T follicular helper cell (primary cell): ENCODE measurements at places on chromosomes 13 and 19.

- DNase-seq, result no peak
These were observed 260.8 kb downstream of the DNAJC15 start for GRCh38 chr13:43284162-43284561.

- no peak for DNase-seq
These were observed 476.7 kb downstream of the RFC3 start for GRCh38 chr13:34294483-34295129.

- DNase-seq, result peak; percentile 70
These were observed 61.6 kb upstream of the MED4 start for GRCh38 chr13:48156466-48156865.

DNA sequence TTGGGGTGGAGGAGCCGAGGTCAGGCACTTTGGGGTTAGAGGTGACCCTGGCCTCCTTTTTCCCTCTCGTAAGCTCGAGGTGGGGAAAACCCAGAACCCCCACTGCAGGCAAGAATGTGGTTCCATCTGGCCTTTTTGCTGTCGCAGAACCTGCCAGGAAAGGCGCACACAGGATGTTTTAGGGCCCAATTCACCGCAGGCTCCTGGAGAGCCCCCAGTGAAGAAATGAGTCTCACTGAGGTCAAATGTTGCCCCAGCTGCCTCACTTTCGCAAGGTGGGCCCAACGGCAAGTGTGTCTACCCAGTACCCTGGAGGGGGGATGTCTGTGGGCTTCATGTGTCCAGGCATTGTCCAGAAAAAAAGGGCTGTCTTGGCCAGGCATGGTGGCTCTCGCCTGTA is 61.8 kb downstream of the PEX11G start:
- no peak for DNase-seq

DNA sequence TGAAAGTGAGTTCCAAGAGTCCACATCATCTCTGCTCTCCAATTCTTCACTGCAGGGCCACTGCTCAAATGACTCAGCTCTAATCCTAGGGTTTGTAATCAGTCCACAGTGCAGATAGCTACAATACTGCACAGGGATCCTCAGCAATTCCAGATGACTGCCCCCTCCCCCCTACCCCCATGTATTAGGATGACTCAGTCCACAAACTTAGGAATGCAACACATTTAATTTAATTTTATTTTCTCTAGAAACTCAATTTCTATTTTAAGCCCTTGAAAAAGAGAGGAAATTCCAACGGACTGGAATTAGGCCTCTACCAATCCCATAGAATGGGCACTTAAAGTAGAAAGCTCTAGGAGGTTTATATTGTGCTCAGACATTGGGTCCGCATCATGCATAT is 173.8 kb upstream of the SOX21 start:
- no peak for DNase-seq

DNA sequence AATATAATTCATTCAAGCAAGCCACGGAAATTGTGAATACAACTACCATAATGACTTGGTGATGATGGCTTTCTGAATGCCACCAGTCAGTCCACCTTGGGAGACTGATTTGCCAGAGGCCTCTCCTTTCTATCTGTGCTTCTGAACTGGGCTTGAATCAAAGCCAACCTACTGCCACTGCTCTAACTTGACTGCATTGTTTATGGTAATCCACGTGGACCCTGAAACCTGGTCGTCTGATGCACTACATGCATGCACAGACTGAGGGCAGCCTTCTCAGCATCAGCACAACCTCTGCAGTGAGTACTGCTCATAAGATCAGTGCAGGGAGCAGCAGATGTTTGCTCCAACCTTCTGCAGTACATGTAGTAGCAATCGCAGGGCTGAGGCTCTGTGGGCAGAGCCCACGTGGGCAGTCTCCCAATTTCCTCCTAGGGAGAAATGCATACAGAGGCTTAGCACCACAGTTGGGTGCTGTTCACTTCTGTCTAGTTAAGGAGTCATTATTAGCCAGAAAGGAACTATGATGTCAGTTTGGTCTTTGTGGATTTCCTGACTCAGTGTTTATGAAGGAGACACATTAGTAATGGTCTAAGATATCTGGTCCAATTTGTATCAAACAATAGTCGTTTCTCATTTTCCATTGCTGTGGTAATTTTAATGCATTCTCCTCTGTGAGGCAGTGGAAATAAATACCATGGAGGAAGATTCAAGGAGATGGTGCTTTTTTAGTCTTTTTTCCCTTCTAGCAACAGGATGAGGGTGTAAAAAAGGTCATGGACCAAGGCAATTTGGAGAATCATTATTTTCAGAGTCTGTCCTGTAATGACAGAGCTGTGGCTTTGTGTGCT is 82.5 kb downstream of the AKAP11 start:
- DNase-seq, result peak; percentile 10

- no peak for DNase-seq
These were observed 20.5 kb downstream of the CARS2 start for GRCh38 chr13:110685305-110686020.

DNA sequence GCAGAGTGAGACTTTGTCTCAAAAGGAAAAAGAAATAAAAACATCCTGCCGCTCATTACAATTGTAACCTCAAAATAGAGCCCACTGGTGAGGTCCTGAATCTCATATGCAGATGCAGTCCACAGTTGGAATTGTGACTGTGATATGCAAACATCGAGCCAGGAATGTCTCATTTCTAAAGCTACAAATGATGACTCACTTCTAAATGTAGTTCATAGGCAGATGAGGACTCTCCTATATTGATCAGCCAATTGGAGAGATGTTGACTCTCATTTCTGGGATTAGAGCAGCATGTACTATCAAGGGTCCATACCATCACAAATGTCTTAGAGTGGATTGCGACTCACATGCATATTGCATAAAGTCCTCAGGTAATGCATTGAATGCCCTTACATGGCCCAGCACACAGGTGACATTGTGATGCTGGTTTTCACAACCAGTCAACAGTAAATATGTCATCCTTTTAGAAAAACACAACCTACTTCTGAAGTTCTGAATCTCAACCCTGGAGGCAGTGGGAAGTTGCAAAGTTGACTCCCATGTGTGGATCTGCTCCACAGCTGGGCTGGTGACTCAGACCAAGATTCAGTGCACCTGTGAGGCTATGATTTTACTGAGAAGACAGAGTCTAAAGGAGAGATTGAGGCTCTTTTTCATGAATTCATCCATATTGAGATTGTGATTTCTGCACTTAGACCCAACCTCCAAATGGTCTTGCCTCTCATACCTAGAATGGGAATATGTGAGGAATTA is 16.9 kb upstream of the ZNF254 start:
- DNase-seq, result no peak

GRCh38 chr19:5987077-5987818 is 9.3 kb upstream of the RANBP3 start:
- peak; percentile 50 for DNase-seq

GRCh38 chr19:14480700-14481079 is 5.5 kb upstream of the PTGER1 start:
- no peak for DNase-seq

DNA sequence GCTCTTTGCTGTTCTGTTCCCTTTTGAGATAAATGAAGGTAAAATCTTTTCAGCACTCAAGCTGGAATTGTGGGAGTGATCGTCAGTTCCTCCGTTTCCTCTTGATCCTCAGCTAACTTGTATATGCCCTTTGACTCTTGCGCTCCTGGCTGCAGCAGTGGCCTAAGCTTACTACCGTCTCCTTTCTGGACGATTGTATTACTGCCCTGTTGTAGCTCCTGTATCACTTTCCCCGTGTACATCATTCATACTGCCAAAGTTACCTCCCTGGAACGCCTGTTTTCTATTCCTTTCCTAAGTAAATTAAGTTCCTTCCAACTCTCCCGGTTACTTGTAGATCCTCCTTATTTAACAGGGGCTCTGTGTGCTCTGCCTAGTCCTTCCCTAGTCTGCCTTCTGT is 36.9 kb downstream of the WASF3 start:
- DNase-seq, result no peak

DNA sequence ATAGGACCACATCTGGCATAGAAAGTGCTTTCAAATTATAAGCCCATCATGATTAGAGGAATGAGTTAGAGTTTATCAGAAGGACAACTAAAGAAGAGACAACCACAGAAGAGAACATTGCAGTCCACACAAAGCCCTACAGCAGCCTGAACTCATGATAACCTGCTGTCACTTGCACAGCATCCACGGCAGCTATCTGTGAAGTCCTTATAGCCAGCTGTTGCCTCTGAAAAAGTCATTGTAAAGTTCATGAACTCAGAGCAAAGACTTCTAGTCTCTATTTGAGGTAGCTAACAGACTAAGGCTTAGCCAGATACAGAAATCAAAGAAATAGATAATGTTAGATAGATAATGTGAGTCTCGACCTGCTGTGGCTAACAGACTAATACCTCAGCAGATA is 450.0 kb downstream of the KLF5 start:
- DNase-seq, result no peak

DNA sequence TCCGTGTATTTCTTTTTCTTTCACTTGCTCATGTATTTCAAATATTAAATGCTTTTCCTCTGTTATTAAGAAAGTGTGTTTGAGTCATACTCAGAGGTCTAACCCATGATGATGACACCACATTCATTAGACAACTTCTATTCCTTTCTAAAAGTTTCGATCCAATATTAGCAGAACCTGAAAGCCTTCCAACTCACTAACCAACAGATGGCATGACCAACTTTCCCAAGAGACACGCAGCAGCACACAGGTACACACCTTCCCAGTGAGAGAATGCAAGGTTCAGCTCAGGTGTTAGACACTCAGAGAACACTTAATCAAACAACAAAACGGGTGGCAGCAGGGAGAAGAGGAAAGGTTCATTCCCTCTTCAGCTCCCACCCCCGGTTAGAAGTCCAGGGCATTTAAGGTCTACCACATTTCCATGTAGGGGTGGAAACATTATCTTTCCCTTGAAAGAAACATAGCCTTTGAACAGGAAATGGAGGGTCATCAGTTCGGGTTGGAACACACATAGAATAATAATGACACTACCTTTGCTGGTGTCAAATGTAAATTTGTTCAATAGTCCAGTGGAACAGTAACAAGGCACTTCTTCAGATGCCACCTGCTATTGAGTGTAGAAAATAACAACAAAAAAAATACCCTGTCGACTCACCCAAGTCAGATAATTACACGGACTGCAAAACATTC is 404.2 kb downstream of the COG6 start:
- no peak for DNase-seq
